ENCODE measurements at places on chromosomes 16 and 17.

DNA sequence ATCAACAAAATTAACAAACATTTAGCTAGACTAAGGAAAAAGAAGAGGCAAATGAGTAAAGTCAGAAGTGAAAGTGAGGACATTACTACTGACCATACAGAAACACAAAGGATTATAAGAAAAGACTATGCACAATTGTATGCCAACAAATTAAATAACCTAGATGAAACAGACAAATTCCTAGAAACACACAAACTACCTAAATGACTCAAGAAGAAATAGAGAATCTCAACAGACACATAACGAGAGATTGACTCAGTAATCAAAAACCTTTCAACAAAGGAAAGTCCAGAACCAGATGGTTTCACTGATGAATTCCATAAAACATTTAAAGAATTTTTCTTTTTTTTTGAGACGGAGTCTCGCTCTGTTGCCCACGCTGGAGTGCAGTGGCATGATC lies 35.7 kb upstream of the MYLK3 start:
- DNase-seq, result no peak

DNA sequence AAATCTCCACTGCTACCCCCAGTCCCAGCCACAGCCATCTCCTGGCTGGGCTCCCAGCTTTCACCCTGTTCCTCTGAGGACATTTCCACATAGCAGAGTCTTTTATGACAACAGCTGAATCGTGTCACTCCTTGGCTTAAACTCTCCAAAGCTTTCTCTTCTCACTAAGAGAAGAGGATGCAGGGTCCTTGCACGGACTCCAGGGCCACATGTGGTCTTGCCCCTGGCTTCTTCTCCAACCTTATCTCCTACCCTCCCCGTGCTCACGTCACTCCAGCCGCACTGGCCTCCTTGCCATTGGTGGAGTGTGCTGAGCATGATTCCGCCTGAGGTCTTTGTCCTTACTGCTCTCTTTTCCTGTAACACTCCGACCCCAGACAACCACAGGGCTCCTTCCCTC lies 39.9 kb upstream of the CCDC182 start:
- DNase-seq, result peak; percentile 60

GRCh38 chr17:79220201-79220712 lies 145.6 kb downstream of the ENGASE start:
- no peak for DNase-seq

DNA sequence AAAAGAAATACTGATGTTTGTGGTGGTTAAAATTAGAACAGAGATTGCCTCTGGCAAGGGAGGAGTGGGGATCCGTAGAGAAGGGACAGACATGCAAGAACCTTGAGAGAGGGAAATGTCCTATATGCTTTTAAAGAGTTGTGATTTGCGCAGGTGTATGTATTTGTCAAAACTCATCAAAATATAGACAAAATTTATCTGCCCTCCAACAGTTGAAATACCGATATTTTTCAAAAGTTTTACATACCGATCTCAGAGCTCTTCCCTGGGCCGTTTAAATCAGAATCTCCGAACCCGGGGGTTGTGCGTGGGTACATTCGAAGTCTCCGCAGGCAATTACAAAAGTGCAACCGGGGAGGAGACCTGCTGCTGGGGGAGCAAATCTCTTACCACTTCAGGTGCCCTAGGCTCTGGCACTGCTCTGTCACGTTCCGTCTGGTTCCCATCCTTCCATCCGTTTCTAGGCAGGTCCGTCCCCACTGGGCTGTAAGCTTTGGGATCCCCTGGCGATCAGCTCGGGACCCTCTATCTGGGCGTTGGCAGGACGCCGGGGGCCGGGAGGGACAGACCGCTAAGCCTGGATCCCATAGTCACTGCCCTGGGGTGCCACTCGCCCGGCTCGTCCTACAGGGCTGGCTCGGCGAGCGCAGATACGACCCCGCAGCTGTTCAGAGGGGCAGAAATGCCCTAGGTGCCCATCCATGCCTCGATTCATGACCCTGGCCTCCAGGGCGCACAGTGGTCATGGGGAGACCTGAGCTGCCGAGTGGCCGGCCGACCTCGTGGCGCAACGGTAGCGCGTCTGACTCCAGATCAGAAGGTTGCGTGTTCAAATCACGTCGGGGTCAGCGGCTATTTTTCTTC lies 4.2 kb downstream of the BORCS6 start:
- DNase-seq, result peak; percentile 91

DNA sequence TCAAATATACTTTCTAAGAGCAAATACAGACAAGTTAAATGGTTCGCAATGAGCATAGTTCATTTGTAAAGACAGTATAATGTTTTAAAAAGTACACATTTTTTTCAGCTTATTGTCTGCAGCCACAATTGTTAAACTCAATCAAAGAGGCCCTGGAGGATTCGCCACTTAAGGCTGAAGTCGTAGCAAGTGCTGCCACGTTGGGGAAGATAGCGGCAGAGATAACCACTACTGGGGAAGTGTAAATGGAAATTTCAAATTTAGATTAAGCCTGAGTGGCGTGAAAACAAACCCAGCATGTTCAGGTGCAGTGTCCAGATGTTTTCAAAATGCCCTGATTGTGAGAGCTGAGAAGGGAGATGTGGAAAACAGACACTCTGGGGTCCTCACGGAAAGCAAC lies 8.4 kb downstream of the PMP22 start:
- DNase-seq, result no peak

DNA sequence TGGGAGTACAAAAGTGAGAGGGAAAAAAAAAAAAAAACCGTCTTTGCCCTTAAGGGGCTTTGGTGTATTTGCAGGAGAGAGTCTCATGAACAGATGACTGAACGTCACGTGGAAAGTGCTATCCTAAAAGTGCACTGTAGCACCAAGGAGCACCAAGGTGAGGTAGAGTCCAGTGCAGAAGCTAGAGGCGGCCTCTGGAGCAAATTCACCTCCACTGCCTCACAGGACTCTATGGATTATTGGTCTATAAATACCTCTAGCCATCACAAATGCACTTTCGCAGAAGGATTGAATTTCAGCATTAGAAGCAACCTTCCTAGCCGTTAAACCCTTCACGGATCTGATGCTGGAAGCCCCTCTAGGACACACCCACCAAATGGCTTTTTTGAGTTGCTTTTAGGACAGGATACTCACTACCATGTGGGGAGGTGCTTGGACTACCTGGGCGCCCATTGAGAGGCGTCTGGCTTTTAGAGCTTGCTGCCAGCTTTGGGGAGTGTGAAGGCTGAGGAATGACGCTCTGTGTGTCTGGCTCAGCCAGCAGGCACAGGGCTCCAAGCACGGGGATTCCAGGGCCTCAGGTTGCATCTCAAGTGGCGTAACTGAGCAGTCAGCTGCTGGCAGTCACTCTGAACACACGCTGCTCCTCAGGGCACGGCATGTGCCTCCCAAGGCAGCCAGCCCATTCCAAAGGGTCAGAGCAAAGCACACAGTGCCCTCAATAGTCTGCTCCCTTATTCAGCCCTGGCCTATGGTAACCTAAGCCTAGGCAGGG lies 52.7 kb downstream of the CDRT4 start:
- DNase-seq, result peak; percentile 82

GRCh38 chr17:36128411-36128978 lies 24.9 kb downstream of the CCL4 start:
- no peak for DNase-seq

DNA sequence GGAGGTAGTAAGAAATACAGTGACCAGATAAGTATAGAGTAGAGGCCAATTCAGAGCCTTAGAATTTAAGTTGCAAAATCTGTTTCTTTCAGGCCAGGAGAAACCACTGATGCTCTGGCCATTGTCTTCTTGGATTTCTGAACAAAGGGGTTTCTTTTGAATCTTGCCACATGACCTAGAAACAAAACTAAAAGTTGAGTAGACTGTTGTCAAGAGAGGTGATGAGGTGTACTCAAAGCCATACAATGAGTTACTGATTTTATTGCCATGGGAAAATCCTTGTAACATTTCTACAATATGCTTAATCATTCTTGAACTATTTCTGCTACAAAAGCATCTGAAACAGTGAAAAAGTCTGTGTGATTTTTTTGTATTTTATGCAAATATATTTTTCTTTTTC lies 881.3 kb downstream of the CDH11 start:
- no peak for DNase-seq

GRCh38 chr17:4266550-4266949 lies 2.8 kb upstream of the ANKFY1 start:
- DNase-seq, result no peak

- no peak for DNase-seq
These were observed 196.9 kb downstream of the SPECC1 start for GRCh38 chr17:20206068-20206467.

DNA sequence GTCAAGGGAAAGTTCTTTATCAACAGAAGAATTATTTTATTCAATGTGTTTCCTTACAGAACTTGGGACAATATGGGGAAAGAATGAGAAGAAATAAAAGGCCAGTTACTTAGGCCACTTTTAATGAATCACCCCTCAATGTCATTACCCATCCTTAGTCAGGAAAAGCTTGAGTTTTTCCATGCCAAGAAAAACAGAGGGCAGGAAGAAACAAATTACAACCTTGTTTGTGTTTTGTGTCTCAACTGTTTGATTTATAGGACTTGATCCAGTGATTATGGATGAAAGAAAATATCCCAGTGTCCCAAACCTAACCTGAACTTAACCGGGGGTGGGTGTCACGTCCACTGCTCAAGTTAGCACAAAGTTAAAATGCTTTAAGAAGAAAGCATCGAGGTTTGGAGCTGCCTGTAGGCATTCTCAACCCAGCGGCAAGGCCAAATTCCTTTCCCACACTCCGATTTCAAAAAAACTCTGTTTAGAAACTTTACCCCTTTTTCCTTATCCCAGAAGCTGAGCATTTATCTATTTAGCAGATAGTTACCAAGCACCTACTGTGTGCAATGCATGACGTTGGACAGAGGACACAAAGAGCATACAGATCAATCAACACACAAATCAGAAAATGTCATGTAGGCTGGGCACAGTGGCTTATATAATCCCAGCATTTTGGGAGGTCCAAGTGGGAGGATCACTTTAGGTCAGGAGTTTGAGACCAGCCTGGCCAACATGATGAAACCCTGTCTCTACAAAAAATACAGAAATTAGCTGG lies 14.0 kb upstream of the CYB5B start:
- DNase-seq, result no peak

DNA sequence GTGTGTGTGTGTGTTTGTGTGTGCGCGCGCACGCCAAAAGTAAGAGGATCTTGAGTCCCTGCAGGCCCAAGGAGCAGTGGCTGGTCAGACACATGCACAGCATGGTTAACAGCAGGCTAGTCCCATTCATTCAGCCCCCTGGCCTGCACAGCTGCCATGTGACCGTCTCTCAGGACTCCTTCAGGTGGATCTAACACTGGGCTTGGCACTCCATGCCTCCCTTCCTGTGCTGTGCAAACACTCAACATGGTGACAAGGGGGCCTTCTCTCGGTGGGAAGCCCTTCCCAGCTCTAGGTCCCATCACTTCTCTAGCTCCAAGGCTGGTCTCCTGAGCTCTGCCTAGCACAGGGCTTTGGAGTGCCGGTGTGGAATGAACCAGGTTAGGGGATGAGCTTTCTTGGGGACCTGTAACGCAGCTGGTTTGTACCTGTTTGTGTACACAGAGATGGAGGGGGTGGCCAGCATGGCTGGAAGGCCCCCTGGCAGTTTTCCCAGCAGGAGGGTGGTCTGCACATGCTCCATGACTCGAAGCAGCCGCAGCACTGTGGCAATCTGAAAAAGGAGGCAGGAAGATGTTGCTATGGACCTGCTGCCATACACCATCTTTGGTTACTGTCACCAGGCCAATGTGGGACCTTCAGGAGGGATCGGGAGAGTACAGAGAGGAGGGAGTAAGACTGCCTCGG lies 69.4 kb upstream of the GCSH start:
- no peak for DNase-seq

GRCh38 chr16:73738266-73738665 lies 558.3 kb upstream of the PSMD7 start:
- DNase-seq, result no peak

DNA sequence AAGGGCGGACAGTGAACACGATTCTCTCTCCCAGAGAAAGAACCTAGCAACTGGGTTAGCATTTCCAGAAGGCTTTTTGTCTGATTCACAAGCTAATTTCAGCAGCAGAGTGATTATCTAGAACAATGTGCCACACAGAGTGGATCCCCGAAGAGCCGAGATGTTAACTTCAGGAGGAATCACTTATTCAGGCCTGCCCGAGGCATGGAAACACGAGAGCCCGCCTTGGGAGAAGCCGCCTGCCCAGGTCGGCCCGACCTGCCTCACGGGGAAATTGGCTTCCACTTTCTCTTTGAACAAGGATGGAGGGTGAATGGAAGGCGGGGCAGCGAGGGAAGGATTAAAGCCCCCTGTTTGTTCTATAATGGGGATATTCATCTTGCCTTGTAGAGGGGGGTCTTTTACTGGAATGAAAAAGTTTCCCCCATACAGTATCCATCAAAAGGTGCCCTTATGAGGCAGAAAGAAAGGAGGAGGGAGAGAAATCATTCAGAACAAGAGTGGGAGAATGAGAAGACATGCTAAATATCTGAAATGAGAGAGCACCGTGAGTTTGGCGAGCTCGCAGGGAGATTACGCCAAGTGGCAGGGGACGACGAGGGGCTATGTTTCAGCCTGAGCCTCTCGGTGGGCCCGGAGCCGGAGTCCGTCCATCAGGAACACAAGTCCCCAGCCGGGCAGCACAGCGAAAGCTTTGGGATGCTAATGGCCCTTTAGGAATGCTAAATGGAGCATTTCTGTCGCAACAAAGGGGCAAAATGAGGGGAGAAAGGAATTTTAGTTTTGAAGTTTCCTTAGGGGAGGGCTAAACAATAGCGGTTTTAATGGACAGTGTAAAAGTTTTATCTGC lies 33.0 kb downstream of the NTN1 start:
- no peak for DNase-seq

DNA sequence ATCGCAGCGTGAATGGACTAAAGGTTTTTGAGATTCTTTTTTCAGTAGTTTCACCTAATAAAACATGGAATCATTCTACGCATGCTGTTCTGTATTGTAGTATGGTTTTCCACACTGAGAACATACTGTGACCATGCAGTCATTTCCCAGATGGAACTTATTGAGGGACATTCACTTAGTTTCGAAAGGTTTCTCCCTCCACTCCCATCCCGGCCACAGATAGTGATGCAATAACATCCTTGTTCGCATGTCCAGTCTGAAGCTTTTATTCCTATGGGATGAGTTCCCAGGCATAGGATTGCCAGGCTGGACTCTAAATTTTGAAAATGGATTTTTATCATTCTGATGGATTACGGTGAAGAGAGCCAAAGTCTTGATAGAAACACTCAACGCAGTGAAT lies 420.4 kb downstream of the WWOX start:
- no peak for DNase-seq

GRCh38 chr16:67858500-67858899 lies 11.0 kb upstream of the CENPT start:
- no peak for DNase-seq

- DNase-seq, result no peak
These were observed 499.9 kb upstream of the ZFHX3 start for GRCh38 chr16:73547552-73548403.

DNA sequence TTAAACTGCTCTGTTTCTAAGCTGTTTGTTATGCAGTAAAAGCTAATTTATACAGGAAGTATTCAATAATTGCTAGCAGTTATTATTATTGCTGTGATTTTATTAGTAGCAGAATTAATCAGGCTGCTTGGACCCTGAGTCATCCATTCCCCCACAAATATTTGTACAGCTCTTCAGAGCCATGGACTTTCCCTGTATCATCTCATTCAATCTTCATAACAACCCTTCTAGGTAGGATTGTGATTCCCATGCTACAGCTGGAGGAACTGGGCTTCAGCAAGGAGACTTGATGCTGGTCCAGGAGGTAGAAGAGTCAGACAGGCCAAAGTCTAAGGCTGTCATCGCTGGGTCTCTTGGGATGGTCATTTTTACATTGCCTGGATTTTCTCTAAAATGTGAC lies 208.3 kb downstream of the C16orf95 start:
- no peak for DNase-seq
